ENCODE measurements at places on chromosomes 7 and 10. TPM values are rescaled to one million over a fixed set of nuclear protein-coding genes. Genes with fewer than 3 reads are reported as not detected.

- DNase-seq: no peak
Measured at GRCh38 chr7:71843676-71844075, 568.5 kb downstream of the CALN1 start.

- DNase-seq: no peak
Measured at GRCh38 chr10:4839353-4839752, 13.3 kb downstream of the AKR1E2 start.

- peak; percentile 43 for DNase-seq
Measured at GRCh38 chr7:128398016-128398840, 11.6 kb downstream of the IMPDH1 start.

DNA sequence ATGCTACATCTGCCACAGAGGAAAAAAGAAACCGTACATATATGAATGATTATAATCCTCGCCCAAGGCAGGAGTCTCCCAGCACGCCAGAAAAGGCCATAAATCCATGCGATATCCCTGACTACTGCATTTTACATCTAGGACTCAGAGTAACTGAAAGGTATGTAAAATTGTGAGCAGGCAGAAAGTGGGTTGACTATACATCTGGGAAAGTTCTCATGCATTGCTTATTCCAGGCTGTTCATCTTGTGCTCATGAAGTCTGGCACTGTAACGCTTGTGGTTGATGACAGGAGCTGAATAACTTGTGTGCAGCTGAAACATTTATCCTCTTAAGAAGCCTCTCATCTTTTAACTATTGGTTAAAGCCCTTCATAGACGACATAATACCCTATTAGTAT is 193.4 kb upstream of the STEAP4 start:
- no peak for DNase-seq

GRCh38 chr10:51733057-51733456 is 33.7 kb upstream of the CSTF2T start:
- DNase-seq: no peak

DNA sequence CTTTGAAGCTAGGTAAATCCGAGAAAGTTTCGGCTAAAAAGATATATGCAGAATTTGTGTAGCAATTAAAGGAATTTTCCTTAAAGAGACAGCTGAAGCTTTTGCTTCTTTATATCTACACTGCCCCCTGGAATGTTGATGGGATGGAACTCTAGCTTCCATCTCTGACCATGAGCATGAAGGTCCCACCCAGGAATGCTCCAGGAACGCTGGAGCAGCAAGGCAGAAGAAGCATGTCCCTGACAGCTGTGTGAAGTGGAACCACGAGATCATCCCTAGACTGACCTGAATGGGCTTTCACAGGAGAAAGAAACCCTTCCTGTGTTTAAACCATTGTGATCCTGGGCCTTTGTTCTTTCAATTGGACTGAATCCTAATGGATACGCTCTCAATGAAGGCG is 99.7 kb upstream of the NOBOX start:
- no peak for DNase-seq

GRCh38 chr7:25118048-25118753 is 6.9 kb downstream of the CYCS start:
- DNase-seq: no peak

DNA sequence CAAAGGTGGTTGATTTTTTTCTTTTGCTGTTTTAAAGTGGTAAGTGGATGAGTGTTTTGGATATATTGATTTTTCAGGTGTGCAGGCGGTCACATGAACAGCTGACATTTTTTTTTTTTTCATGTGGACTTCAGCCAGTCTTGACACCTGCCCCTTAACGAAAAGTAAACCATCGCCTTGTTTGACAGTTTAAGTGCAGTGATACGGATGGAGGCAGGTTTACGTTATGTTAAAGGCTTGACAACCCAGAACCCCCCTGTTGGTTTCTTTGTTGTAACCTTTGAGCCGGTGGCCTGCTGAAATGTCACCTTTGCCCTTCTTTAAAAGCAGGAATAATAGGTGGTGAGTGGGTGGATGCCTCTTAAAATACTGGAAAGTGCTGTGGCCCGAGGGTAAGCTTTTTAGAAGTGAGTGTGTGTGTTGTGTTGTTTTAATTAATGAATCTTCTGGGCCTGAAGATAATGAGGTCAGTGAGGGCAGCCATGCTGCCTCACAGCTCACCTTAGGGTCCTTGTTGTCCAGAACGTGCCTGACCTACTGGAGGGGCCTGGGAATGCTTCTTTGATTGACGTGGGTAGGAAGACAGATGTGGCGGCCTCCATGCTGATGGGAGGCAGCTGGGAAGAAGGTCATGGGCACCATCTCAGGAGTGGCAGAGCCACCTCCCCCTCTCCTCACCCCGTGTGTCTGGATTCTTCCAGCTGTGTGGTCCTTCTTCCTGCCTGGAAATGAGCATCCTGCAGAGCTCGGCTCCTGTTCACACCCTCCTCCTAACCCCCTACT is 69.8 kb downstream of the TCF7L2 start:
- DNase-seq: no peak

DNA sequence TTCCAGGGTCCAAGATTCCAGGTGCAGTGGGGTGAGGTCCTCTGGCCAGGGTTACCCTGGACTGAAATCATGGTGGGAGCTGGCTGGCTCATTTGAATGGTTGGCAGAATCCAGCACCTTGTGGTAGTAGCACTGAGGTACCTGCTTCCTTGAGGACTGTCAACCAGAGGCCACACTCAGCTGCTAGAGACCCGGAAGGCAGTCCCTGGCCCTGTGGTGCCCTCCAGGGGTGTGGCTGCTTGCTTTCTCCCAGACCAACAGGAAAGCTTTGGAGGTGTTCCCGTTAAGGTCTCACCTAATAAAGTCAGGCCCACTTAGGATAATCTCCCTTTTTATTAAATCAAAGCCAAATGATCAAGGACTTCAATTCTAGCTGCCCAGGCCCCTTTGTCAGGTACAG is 107.7 kb upstream of the GDF10 start:
- DNase-seq: no peak

GRCh38 chr7:101635484-101635883 is 6.4 kb upstream of the MYL10 start:
- DNase-seq: no peak

GRCh38 chr10:30000802-30001571 is 58.4 kb downstream of the JCAD start:
- no peak for DNase-seq

GRCh38 chr10:86293396-86293791 is 73.2 kb downstream of the GRID1 start:
- DNase-seq: no peak

DNA sequence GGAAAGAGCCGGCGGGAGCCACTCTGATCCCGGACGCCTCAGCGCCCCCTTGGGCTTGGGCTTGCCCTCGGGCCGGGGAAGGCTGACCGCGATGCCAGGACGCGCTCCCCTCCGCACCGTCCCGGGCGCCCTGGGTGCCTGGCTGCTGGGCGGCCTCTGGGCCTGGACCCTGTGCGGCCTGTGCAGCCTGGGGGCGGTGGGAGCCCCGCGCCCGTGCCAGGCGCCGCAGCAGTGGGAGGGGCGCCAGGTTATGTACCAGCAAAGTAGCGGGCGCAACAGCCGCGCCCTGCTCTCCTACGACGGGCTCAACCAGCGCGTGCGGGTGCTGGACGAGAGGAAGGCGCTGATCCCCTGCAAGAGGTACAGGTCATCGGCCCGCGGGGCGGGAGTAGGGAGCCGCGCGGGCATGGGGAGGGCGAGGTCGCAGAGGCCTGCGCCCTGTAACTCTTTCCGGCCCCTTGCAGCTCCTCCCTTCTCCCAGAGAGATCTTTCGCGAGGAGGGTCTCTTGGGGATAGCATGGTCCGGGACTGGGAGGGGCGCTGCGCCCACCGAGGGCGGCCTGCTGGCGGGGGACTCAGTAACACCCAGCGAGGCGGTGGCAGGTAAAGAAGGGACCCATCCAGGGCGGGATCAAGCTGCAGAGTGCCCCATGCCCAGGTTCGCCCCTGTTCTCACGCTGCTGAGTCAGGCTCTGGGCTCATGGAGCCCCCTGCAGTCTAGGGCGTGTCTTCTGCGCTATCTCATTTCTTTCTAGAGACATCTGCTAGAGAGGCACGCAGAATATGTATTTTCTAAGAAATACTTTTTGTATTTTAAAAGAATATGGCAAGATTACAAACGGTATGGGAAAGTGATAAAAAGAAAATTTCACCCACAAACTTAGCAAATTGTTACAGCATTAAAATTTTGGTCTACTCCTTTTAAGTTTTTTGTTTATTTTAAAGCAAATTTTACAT is 687 bp downstream of the EPDR1 start:
- DNase-seq: peak; percentile 53

The RAPGEF5 gene
- 0.84 TPM for total RNA-seq

The TBX20 gene
- total RNA-seq: not detected

The KBTBD2 gene
- total RNA-seq: 49.8 TPM

The GNG11 gene
- 66.1 TPM for total RNA-seq

The CDHR3 gene
- total RNA-seq: 2.1 TPM

The ADRA2A gene
- total RNA-seq: not detected
